ENCODE measurements at places on chromosomes 7 and 10.

- DNase-seq, result no peak
Observed at GRCh38 chr10:103839872-103840739, 15.3 kb downstream of the SH3PXD2A start.

GRCh38 chr7:92699560-92699959 lies 109.4 kb upstream of the FAM133B start:
- DNase-seq, result no peak

GRCh38 chr7:45971661-45972175 lies 50.6 kb upstream of the IGFBP3 start:
- DNase-seq, result no peak

DNA sequence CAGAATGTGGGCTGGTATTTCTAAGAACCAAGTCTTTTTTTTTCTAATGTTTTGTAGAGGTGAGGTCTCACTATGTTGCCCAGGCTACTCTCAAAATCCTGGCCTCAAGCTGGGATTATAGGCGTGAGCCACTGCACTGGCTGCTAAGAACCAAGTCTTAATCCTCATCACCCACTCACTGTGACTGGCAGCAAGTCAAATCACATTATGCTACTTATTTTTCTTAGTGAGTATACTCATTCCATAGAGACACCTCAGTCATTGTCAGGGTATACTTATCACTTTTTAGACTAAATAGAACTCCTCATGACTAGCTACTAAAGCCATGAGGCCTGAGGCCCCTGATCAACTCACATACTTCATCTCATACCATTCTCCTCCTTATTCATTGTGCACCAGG lies 116.1 kb downstream of the STRA8 start:
- no peak for DNase-seq

DNA sequence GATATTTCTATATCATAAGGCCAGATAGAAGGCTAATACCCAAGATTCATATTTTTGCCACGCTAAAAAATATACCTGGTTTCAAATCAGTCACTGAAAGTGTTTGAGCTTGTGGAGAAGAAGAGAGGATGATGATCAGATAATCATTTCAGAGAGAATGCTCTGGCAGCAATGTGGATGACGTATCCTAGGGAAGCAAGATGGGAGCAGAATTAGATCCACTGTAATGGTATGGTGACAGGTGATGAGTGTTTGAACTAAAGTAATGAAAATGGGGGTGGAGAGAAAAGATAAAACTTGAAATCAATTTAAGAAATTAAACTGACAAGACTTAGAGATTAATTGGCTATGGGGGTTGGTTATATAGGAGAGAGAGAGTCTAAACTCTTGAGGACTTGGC lies 42.7 kb upstream of the TMEM196 start:
- DNase-seq, result no peak

DNA sequence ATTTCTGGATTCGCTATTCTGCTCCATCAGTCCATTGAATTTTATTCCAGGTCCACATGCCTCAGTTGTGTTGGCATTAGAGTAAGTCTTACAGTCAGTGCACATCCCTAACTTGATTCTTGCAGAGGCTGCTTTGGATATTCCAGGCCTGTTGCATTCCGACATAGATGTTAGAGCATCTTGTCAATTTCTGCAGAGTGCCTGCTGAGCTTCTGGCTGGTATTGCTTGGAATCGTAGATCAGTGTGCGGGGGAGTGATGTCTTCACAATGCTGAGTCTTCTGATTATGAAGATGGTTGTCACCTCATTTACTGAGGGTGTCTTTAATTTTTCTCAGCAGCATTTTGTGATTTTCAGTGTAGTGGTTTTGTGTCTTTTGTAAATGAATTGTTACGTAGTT lies 45.2 kb downstream of the INPP5A start:
- no peak for DNase-seq

DNA sequence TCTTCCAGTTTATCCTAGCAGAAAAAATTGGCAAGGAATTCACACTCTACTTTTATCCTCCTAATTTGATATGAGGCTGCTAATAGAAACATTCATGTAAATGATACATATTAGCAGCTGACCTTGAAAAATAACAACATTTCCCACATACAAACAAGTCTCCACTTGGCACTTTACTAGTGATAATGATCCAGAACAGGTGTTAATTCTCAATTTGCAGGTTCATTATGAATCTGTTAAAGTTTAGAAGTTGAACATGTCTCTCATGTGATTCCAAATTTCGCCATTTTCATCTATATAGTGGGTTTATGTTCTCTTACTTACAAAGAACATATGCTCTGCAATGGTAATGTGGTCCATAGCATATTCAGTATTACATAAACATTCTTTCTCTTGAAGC lies 1396.8 kb upstream of the LRRTM3 start:
- no peak for DNase-seq

GRCh38 chr10:35211390-35211789 lies 84.7 kb downstream of the CREM start:
- DNase-seq, result no peak

DNA sequence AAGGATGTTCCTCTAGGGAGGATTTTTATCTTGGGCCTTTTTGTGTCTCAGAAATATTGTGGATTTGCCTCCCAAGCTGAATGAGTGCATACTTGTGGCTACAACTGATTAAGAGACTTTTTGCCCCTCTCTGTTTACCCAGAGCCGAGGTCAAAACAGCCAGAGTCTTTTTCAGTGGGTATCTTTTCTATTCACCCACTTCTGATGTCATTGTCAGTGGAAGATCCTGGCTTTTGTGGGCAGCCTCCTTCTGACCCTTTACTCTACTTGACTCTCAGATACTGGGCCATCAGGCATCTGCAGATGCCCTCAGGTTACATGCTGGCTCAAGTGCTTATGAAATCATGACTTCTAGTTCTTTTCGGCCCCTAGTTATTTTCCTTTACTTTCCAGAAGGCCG lies 19.6 kb upstream of the PIP4K2A start:
- no peak for DNase-seq

DNA sequence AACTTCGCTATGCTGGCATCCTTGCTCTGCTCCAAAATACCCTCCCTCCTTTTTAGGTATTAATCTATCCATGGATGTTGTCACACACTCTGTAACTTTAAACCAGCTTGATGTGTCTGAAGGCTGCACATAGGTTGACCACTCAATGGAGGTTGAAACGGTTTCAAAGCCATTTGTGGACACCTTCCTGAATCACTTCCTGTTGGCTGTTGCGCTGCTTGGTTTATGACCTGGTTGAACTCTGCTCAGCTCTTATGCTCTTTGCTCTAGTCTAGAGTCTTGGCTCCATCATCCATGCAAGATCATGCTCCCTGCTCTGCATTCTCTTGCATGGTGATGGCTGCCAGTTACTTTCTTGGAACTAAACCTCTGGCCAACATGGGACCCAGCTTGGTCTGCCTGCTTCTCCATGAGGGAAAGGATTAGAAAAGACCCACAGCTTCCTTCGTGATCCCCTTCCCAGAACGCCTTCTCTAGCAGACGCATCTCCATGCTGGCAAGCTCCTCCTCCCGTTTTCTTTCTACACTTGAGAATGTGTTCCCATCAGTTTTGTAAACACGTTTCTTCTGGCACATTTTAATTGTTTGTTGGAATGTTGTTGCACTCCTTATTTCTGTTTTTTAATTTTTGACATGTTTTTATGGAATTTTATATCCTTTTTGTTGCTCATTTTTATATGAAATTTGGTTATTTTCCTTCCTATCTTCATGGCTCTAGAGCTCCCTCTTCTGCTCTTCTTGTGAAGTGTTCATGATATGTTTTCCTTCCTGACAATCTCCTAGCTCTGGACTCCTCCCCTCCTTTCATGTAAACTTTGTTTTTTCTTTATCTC lies 149.8 kb downstream of the XPNPEP1 start:
- DNase-seq, result no peak

GRCh38 chr10:344582-345200 lies 209.4 kb downstream of the ZMYND11 start:
- DNase-seq, result no peak

DNA sequence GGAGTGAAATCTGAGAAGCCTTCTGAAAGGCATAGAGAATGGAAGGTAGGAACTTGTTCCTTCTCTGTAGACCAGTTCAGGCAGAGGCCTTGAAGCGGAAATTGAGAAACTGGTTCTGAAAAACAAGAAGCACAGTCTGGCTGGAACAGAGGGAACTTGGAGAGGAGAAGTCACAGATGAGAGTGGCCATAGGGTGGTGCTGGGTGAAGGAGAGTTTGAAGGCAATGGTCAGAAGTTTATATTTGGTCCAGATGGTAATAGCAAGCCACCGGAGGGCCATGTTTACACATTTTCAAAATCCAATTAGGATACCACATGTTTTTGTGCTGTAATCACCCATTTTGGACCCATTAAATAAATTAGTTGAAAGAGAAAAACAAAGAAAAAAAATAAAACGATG lies 692.5 kb downstream of the INHBA start:
- no peak for DNase-seq

DNA sequence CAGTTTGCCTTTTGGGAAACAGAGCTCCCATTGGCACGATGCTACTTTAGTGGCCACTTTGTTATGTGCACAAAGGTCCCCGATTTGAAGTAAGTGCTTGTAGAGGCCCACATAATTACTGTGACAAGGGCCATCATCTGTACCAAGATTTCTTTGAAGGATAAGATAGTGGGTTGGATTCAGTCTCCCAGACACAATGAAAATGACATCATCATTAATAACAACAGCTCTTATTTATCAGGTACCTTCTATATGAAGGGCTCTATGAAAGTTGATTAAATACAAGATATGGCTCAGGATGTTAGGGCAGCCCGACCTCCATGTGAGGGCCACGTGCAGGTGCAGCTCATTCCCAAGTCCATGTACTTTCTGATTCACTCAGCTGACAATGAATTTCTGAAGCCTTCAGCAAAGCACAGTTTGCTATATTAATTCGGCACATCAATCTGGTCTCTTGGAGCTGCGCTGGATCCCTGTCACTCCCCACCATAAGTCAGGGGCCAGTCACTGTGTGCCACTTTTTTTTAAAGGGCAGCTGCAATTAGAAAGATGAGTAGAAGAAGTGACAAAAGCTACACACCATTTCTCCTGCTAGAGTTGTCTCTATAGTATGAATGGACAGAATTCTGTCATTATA lies 140.3 kb downstream of the ABCA13 start:
- DNase-seq, result no peak

DNA sequence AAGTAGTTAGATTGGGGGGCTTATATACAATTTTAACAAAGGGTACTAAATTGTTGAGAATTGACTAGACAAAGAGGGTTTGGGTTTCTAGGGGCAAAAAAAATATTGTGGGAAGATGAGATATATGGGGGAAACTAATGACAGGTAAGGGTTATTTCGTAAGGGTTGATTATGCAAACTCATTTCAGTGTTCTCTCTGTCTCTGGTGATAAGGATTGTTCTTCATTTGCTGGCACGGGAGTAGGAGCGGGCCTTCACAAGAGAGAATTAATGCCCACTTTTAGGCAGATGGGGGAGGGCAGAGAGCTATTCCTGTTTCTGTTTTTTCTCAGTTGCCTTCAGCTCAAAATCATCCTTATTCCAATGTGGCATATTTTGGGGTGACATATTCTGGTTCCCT lies 258.4 kb downstream of the EXOC4 start:
- DNase-seq, result no peak

GRCh38 chr7:116776610-116777289 lies 85.6 kb upstream of the CAPZA2 start:
- no peak for DNase-seq

- DNase-seq, result no peak
Observed at GRCh38 chr7:1531263-1531978, 919 bp downstream of the MAFK start.

GRCh38 chr10:114706458-114707055 lies 48.5 kb upstream of the ABLIM1 start:
- DNase-seq, result no peak

GRCh38 chr10:120572307-120572706 lies 115.3 kb downstream of the PLPP4 start:
- no peak for DNase-seq

DNA sequence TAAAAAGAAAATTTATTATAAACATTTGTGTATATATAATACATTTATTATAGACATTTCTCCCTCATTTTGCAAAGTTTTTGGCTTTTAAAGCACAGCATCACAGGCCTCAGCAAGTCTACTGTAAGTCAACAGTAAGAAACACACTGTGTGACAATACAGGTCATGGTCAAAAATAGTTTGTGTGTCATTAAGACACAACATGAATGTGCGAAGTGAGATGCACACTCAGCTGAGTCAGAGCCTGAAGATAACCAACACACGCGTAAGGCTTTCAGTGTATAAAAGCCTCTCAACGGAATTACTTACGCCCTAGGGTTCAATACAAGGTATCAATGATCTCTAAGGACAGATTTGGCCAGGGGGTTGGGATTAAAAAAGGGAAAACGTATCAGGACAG lies 157.6 kb downstream of the PIP4K2A start:
- DNase-seq, result no peak

DNA sequence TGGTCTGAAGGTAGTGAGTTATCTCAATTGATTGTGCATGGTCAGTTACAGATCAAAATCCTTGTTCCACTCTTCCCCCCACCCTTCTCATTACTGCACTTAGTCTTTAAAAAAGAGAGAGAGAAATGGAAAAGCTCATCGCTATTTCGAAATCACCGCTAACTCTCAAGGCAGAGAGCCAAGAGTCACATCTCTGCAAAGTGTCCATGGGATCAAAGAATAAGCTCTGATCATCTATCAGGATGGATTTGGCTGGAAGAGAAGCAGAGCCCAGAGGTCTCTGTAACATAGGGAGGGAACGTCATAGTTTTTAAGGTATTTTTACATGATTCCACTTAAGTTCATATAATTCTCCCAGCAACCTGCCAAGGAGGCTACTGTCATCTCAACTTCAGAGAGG lies 30.0 kb upstream of the MYH16 start:
- DNase-seq, result no peak

GRCh38 chr7:90677486-90678404 lies 81.6 kb downstream of the CDK14 start:
- DNase-seq, result no peak

DNA sequence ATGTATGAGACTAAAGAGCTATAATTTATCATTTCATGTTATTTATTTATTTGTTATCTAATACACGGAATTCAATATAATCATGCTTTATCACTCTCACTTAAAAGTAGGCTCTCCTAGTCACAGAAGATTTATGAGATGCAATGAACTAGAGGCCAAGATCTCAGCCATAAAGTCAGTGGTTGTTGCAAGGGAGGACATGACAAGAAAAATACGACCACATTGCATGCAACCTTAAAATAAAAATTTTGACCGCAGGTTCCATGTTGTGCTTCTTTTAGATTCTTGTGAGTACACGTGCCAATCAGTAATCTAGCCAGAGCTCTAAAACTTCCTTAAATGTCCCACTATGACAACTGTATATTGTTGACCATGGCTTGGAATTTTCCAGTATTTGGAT lies 75.9 kb upstream of the SP8 start:
- DNase-seq, result no peak

All from activated gamma-delta T cell (primary cell).